ENCODE measurements at places on chromosomes 11 and 22.

GRCh38 chr22:29257751-29258181 lies 10.0 kb downstream of the RHBDD3 start:
- DNase-seq, result no peak

DNA sequence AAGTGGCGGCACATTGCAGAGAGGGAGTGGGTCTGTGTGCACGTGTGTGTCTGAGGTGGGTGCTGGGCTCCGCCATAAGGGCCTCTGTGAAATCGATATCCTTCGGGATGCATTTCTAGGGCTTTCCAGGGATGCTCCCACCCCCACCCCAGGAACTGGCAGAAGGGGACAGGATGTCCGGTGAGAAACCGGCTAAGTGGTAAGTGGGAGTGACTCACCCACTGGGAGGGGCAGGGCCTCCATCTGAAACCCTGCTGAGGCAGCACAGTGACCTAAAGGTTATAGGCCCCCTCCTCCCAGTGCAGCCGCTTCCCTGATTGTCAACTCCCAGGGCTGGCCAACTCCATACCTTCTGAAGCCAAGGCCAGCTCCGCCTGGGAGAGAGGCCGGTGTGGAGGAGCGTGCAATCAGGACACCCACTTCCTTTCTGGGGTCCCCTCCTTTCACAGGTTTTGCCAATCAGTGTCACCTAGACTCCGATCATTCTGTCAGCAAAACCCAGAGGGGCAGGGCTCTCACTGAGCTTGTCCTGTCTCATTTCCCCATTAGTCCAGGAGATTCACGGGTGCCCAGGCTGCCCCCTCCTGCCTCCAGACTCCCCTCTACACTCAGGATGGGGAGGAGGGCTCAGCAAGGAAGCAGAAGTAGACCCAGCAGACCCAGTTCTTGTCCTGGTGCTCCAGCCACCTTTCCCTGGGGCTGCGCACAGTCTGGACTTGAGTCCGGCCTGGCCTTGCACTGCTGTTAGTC lies 44.5 kb downstream of the NECTIN1 start:
- no peak for DNase-seq

- no peak for DNase-seq
Measured at GRCh38 chr11:111996129-111996528, 29.1 kb upstream of the DLAT start.

DNA sequence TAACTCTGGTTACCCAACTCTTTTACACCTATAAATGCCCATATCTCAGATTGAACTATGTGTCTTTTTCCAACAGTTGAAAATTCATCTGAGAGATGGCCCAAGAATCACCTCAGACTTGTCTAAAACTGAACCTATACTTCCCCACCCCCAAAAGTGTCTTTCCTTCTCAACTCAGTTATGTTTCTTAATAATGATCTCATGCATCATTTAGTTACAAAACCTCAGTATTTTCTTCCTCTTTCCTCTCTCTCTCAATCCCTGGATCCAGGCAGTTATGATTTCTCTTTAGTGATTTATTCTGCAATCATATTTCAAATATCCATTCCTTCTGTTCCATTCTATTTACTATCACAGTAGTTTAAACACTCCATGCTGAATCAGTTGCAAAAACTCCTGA lies 32.3 kb upstream of the ADSL start:
- DNase-seq, result no peak

DNA sequence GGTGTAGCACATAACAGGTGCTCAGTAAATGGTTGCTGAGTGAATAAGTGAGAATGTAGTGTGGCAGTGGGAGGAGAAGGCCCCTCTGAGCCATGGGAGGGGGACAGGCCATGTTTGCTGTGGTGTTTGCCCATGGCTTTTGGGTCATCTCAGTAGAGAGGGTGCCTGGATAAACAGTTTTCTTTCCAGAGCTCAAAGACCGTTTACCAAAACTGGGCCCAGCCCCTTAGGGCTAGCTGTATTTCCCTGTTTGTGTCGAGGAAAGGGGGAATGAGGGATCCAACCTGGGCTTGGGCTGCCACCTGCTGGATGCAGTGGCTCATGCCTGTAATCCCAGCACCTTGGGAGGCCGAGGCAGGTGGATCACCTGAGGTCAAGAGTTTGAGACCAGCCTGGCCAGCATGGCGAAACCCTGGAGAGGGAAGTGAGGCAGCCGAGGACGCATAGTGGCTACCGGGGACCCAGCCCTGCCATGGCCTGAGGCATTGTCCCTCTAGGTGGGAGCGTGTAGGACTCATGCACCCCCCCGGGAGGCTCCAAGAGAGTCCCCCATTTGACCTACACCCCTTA lies 8.7 kb upstream of the LTO1 start:
- DNase-seq, result no peak

DNA sequence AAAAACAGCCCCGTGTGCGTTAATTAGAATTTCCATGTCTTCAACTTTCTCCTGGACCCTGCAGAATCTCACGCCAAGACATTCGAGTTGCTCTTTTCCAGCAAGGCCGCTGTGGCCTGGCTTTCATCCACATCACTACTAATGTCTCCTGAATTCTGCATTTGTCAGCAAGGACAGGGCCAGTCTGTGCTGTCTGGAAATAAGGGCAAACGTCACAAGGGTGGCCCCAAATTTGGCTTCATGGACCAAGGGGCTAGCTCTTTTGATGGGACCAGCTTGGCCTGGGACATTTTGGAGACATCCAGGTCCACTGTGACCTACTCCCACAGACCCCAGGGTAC lies 33.4 kb downstream of the KCNQ1OT1 start:
- no peak for DNase-seq

All from activated CD4-positive, alpha-beta T cell treated with anti-CD3 and anti-CD28 coated beads, Interleukin-2, Interleukin-4, amounts not matched to agents 100 ng/mL and 50 ng/mL, durations not matched to agents 16 hours and 8 hours (primary cell).